Activated T-helper 1 cell treated with anti-CD3 and anti-CD28 coated beads, Interleukin-12 subunit alpha, Interleukin-12 subunit beta, Interleukin-2, Interleukin-4 antibody, amounts not matched to agents 30 ng/mL and 10 ng/mL and 1 ng/mL, durations not matched to agents 14 hours and 24 hours and 36 hours (primary cell): ENCODE measurements at places on chromosomes 3 and 15.

DNA sequence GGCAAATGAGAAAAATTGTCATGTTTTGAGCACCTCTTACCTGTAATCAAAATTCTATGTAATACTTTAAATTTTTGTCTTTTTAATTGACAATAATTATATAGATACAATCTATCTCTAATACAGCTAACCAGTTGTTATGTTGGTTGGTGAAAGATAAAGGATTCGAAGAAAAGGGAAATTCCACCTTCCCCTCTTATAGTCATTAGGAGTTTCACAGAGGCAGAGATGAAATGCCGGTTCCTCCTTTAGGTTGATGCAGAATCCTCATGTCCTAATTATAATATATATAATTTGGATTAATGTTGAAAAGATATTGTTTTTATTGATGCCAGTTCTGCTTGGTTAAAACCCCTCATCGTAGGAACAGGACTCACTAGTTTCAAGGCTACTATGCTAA lies 67.1 kb downstream of the LRCH3 start:
- no peak for DNase-seq

- DNase-seq = no peak
These were observed 243.3 kb upstream of the TBL1XR1 start for GRCh38 chr3:177440456-177441104.

DNA sequence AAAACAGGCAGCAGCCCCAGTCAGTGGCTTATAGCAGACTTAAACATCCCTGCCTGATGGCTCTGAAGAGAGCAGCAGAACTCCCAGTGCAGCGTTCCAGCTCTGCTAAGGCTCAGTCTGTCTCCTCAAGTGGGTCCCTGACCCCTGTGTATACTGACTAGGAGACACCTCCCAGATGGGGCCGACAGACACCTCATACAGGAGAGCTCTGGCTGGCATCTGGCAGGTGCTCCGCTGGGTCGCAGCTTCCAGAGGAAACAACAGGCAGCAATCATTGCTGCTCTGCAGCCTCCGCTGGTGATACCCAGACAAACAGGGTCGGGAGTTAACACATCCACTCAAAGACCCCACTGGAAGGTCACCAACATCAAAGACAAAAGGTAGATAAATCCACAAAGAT lies 93.5 kb downstream of the RFX7 start:
- DNase-seq = no peak

- no peak for DNase-seq
These were observed 238.0 kb downstream of the SHOX2 start for GRCh38 chr3:157868196-157868595.

DNA sequence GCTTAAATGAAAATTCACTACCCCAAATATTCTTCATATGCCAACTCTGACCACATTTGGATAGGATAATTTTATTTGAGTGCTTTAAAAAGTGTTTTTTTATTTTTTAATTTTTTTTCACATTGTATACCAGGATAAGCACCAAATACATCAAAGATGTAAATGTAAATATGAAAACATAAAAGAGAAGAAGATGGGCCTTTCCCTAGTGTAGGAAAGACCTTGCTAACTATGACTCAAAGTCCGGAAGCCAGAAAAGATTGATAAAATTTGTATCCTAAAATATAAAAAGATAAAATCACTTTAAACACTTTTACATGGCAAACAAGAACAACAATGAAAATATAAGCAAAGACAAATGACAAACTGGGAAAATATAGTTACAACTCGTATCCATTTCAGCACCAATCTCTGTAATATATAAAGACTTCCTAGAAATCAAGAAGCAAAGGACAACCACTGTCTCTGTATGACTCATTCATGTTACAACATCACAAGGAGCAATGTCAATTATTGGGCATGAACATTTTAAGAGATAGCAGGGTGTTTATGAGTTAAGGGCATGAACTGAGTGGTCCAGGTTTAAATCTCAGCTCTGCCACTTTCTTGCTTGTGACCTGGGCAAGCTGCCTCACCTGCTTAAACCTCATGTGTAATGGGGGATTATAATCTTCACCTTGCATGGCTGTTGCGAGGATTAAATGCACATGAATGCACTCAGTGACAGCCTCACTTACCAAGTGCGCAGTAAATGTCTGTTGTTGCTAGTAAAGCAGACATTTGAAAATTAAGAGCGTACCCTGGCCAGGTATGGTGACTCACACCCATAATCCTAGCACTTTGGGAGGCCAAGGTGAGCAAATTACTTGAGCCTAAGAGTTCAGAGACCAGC lies 25.3 kb upstream of the ARHGEF3 start:
- no peak for DNase-seq

DNA sequence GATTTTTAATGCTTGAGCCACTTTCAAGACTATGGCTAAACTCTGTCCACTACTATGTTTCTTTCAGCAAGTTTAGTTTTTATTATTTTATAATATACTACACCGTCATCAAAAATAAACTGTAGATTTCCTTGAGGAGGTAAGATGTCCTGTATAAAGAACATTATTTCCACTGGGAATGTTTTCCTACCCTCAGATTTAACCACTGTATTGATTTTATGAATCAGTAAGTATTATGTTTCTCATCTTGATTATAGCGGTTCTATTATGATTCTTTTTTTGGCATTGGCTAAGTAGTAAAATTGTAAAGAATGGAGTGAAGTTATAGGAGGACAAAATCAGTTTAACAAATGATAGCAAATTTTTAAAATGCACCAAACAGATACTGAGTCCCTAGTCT lies 44.4 kb downstream of the ADAM10 start:
- no peak for DNase-seq

GRCh38 chr3:13308380-13308801 lies 111.7 kb downstream of the NUP210 start:
- no peak for DNase-seq

GRCh38 chr3:146550743-146551510 lies 6.5 kb upstream of the PLSCR1 start:
- DNase-seq = no peak

- DNase-seq = no peak
These were observed 80.5 kb downstream of the SNRK start for GRCh38 chr3:43366885-43367284.

GRCh38 chr3:64686446-64686908 lies 1.3 kb downstream of the ADAMTS9 start:
- DNase-seq = no peak

- DNase-seq = no peak
These were observed 91.6 kb downstream of the PLD1 start for GRCh38 chr3:171718493-171719185.

GRCh38 chr15:99102332-99103235 lies 2.3 kb upstream of the SYNM start:
- DNase-seq = no peak

GRCh38 chr3:29363110-29363509 lies 82.2 kb downstream of the RBMS3 start:
- DNase-seq = no peak

- no peak for DNase-seq
These were observed 62.0 kb downstream of the ABHD2 start for GRCh38 chr15:89150287-89150686.

DNA sequence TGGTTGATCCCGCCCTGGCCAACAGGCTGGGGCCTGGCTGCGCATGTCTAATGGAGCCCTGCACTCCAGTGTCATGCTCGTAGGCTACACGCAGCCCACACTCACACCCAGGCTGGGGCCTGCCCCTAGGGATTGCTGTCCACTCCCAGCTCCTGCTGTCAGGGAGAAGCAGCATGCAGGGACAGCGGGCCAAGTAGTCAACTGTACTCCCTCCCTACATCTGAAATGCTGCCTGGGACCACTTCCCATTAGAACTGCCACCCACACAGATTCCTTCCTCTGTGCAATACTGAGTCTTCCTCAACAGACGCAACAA lies 16.1 kb downstream of the ALS2CL start:
- DNase-seq = no peak

GRCh38 chr3:97991293-97991682 lies 19.1 kb upstream of the RIOX2 start:
- DNase-seq = no peak

- no peak for DNase-seq
These were observed 418.4 kb upstream of the RARB start for GRCh38 chr3:25009665-25010064.

DNA sequence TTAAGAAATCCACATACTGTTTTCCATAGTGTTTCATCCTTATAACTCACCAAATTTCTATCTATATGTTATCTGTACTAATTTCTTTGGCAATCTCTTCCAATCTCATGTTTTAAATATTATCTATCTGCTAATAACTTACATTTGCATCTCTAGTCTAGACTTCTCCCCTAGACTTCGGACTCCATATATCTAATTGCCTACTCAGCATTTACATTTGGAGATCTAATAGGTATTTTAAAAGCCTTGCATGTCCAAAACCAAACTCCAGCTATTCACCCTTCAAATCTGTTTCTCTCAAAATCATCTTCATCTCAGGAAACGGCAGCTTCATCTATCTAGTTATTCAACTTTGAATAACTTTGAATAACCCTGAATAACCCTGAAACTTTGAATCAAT lies 35.3 kb downstream of the ZNF385D start:
- DNase-seq = no peak

GRCh38 chr3:101720851-101721840 lies 3.3 kb upstream of the CEP97 start:
- DNase-seq = no peak

GRCh38 chr3:134028486-134029255 lies 1.1 kb downstream of the SLCO2A1 start:
- no peak for DNase-seq

DNA sequence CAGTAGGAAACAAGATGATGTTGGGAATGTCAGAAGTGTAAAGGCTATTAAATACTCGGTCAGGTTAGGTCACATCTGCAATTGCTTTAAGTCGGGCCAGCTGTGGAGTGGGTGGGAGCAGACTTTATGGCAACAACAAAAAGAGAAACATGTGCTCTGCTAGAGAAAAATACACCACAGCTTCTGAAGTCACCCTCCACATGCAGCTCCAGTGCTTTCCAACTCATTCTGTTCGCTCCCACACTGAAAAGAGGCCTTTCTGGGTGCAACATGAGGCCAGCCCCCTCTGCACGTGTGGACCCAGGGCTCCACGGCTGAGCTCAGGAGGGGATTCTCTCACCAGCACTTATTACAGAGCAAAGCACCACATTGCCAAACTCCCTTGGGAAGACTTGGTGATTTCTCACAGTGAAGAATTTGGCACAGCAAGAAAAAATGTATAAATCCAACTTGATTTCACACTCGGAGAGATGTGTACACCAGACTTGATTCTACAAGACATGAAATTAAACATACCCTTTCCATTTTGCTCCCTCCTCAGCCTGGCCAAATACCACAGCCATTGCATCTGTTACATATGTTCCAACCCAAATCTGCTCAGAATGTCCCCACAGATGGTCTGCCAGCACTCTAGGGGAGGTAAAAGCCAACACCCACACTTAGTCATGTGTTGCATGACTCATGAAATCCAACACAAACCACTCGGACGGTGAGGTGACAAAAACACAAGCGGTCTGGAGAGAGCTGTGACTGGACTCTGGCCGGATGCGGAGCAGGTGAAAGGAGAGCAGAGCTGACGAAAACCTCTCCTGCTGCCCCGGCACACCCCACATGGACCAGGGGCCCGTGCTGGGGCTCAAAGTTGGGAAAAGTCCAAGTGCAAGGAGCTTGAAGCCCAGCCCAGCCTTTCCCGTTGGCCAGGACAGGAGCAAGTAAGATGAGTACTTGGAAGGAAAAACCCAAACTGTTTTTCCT lies 74.6 kb downstream of the ITGB5 start:
- no peak for DNase-seq

- no peak for DNase-seq
These were observed 11.7 kb downstream of the ARHGEF26 start for GRCh38 chr3:154132777-154133375.

GRCh38 chr15:92809880-92810361 lies 90.2 kb upstream of the CHD2 start:
- no peak for DNase-seq

DNA sequence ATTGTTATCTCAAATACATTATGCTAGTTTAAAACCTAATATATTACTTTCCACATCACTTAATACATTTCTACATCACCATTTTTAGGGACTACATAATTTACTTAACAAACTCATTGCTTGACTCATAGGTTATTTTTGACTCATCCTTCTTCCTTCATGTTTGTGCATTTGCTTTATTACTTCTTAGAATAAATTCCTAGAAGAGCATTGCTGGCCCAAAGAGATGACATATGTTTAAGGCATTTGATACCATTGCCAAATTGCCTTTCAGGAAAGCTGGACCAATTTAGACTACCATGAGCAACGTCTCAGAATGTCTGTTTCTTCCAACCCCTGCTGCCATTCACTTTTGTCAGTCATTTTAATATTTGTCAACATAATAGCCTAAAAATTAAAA lies 905.8 kb downstream of the IGSF11 start:
- DNase-seq = no peak

- no peak for DNase-seq
These were observed 17.2 kb upstream of the SLC12A8 start for GRCh38 chr3:125229707-125230106.

- DNase-seq = no peak
These were observed 4.8 kb downstream of the CSRNP1 start for GRCh38 chr3:39148435-39149058.

DNA sequence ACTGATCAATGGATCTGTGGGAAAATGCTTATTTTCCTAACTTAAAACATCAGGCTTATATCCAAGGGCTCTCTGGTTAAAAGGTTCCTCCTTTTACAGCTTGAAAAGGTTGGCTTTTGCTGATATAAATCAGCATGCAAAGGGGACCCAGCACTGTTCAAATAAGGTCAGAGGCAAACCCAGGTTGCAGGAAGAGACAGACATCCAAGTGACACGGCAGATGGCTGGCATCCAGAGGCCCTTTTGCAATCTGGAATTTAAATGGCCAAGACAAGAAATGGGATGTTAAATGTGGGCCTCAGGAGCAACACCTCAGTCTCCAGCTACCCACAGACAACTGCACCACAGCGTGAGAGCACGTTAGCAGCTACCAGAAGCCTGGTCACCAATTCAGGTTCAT lies 6.3 kb downstream of the SH3BP5 start:
- no peak for DNase-seq

- no peak for DNase-seq
These were observed 4.0 kb downstream of the TLE3 start for GRCh38 chr15:70093481-70094319.

GRCh38 chr3:60708191-60708975 lies 542.9 kb downstream of the FHIT start:
- no peak for DNase-seq
